HCEC 1CT (cell line): ENCODE measurements at places on chromosomes 2 and 18.
A peak's percentile ranks its signal among the peaks of the same experiment; 100 is the strongest.

- no peak for DNase-seq
Observed at GRCh38 chr2:99656994-99657393, 167.2 kb upstream of the REV1 start.

- peak; percentile 86 for DNase-seq
Observed at GRCh38 chr2:9914384-9915065, 37.0 kb upstream of the GRHL1 start.

GRCh38 chr2:203908797-203909185 lies 27.8 kb upstream of the ICOS start:
- DNase-seq: no peak

- no peak for DNase-seq
Observed at GRCh38 chr18:80147037-80147417, 38.0 kb downstream of the ADNP2 start.

GRCh38 chr2:207787017-207787416 lies 17.3 kb upstream of the FZD5 start:
- DNase-seq: no peak

GRCh38 chr2:64643838-64644457 lies 9.8 kb downstream of the SERTAD2 start:
- DNase-seq: no peak

GRCh38 chr2:32949260-32949659 lies 2.5 kb downstream of the LTBP1 start:
- no peak for DNase-seq

DNA sequence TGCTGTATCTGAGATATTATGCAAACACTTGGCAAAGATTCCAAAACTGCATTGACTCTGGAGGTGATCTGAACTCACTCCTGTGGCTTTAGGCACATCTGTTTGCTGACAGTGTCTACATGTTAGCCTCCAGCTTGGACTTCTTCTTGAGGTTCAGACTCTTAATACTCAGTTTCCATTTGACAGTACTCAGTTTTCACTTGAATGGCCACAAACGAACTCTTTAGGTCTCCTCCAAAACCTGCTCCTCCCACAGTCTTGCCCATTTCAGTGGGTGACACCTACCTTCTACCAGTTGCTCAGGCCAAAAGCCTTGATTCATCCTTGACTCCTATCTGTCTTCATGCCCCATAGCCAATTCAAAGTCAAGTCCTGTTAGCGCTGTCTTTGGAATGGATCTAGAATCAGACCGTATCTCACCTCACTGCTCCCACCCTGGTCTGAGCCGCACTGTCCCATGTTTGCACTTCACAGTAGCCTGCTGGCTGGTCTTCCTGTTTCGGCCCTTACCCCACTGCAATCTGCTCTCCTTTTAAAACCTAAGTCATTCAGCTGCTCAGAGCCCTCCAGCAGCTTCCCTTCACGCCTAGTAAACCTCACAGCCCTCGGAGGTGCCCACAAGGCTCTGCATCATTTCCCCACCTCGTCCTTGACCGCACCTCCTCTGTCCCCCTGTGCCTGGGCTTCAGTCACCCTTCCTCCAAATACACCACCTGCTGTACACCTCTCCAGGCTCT lies 10.5 kb downstream of the ATG16L1 start:
- no peak for DNase-seq

DNA sequence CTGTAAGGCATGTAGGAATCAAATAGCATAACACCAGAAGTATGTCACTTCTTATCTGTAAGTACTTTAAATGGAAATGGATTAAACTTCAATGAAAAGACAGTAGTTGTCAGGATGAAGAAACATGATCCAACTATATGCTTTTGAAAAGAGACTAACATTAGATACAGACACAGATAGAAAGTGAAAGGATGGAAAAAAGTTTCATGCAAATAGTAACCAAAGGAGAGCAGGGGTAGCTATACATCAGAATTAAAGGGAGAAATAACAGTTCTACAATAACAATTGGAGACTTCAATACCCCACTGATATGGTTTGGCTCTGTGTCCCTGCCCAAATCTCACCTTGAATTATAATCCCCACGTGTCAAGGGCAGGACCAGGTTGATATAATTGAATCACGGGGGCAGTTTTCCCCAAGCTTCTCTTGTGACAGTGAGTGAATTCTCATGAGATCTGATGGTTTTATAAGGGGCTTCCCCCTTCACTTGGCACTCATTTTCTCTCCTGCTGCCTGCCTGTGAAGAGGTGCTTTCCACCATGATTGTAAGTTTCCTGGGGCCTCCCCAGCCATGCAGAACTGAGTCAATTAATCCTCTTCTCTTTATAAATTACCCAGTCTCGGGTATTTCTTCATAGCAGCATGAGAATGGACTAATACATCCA lies 205.4 kb upstream of the CDH2 start:
- no peak for DNase-seq

- DNase-seq: peak; percentile 43
Observed at GRCh38 chr2:127525691-127526131, 578 bp downstream of the IWS1 start.

GRCh38 chr2:46338674-46339073 lies 41.5 kb downstream of the EPAS1 start:
- no peak for DNase-seq

- no peak for DNase-seq
Observed at GRCh38 chr2:42045848-42046748, 1.7 kb upstream of the PKDCC start.

GRCh38 chr2:68936427-68936826 lies 16.3 kb downstream of the GKN2 start:
- DNase-seq: peak; percentile 31

DNA sequence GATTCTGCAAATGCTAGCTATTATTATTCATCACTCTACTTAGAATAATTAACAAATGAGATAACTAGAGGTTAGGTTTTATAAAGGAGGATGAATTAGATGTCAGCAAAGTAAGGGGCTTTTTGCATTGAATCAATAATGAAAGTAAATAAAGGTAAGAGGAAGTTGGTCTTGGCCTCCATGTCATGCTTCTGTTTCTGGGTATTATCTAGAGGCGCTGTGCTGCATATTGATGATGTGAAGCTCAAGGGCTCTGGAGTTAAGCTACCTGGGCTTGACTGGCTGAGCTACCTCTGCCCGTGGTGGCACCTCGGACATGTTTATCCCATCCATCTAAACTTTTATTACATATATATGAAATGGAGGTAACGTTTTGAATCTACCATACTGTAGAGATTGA lies 350.9 kb downstream of the PARD3B start:
- DNase-seq: no peak

- peak; percentile 60 for DNase-seq
Observed at GRCh38 chr2:217943446-217944321, 59.1 kb downstream of the TNS1 start.

GRCh38 chr18:50987261-50987660 lies 19.4 kb downstream of the ELAC1 start:
- DNase-seq: no peak

- no peak for DNase-seq
Observed at GRCh38 chr2:217356781-217357180, 496.9 kb upstream of the TNP1 start.

GRCh38 chr2:221095356-221095755 lies 476.7 kb downstream of the EPHA4 start:
- DNase-seq: no peak
